Activated naive CD8-positive, alpha-beta T cell treated with anti-CD3 and anti-CD28 coated beads for 36 hours (primary cell): ENCODE measurements at places on chromosomes 6 and 20.

DNA sequence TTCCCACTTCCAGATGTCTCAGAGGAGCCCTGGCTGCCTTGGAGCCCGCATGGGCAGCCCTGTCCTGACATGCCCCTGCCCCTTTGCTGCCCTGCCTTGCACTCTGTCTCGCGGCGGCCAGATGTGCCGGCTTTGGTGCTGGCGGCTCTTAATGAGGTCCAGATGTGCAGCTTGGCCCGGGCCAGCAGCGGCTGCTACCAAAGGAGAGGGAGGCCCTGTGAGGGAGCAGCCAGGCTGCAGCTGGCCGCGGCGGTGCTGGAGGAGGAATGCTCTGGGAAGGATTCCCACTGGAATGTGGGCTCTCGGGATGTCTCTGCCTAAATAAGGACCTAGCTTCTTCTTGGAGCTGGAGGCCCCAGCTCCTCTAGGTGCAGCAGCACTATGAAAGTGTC lies 72.4 kb downstream of the FGD2 start:
- no peak for DNase-seq

- DNase-seq = no peak
Observed at GRCh38 chr20:48308882-48309281, 518.9 kb downstream of the PREX1 start.

DNA sequence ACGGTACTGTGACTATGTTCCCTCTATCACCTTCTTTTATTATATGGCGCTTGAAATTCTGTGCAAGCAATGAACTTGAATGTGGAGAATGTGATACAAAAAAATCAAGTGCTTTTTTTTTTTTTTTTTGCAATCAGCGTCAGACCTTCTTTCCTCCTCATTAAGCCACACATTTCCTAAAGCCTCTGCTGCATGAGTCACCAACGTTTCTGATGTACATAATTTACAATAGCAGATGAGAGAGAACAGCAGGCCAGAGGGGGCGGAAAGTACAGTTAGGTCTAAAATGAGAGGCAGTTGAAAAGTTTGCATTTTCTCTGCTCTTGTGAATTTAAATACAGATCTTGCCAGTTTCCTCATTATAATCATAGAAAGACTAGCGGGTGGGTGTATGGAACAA lies 114.6 kb upstream of the RIPOR2 start:
- peak; percentile 52 for DNase-seq

DNA sequence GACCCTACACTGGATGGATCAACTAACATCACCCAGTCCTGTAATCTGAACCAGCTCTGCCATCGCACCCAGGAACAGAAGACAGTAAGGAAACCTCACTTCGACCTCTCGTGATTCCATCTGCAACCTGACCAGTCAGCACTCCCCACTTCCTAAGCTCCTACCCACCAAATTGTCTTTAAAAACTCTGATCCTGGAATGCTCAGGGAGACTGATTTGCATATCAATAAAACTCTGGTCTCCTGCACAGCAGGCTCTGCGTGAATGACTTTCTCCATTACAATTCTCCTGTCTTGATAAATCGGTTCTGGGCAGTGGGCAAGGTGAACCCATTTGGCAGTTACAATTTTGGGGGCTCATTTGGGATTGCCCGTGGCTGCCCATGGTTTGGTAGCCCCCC lies 18.3 kb upstream of the AGPAT4 start:
- DNase-seq = no peak

DNA sequence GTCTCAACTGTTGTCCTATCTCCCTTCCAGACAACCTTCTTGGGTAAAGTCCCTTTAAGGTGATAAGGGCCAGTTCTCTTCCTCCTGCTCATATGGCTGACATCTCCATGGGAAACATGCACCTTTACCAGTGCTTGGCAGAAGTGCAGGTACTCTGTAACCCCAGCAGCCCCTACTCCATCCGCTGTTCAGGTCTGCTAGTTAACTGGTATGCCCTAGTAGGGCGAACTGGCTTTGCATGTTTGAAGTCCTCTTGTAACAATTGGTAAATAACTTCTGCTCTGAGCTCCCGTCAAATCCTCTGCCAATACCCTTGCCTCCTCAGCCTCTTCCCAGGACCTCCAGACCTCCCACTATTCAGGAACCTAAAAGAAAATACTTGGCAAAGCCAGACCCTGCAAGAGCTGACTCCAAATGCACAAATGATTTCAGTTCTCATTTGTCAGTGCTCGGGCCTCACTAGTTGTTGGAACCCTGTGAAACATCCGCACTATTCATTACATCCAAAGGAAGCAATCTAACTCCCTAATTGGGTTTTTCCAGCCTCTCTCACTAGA lies 703.7 kb downstream of the MAFB start:
- no peak for DNase-seq

DNA sequence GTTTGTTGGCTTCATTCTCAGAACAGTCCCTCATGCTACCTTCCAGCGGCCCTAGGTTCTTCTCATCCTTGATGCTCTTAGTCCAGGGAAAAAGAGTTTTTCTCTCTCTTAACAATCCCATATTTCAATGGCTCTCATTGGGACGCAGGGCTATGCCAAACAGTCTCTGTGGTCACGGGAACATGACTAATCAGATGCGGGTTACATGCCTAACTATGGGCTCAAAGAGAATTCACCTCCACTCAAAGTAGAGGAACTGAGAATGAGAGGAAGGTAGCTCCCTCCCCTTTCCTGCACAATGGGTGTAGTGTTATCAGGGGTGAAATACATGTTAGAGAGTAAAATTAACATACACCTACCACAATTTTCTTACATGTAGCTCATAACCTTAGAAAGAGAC lies 18.1 kb upstream of the ATRN start:
- DNase-seq = no peak

DNA sequence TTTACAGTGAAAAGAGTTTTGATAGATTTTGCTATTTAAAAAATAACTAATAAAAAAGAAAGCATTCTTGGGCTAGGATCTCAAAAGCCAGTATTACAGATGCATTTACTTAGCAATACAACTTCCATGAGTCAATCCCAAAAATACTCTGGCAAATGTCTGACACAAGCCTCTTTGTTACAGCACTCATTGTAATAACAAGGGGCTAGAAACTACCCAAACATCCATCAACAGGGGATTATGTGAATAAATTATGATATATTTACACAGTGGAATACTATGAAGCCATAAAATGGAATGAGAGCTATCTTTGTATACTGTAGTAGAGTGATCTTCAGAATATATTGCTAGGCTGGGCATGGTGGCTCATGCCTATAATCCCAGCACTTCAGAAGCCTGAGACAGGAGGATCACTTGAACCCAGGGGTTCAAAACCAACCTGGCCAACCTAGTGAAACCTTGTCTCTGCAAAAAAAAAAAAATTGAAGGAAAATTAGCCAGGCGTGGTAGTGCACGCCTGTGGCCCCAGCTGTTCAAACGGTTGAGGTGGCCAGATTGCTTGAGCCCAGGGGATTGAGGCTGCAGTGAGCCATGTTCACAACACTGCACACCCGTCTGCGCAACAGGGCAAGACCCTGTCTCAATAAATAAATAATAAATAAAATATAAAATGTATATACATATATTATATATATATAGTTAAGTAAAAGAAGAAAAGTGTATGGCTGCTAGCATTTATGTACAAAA lies 34.7 kb upstream of the TOP1 start:
- DNase-seq = no peak

DNA sequence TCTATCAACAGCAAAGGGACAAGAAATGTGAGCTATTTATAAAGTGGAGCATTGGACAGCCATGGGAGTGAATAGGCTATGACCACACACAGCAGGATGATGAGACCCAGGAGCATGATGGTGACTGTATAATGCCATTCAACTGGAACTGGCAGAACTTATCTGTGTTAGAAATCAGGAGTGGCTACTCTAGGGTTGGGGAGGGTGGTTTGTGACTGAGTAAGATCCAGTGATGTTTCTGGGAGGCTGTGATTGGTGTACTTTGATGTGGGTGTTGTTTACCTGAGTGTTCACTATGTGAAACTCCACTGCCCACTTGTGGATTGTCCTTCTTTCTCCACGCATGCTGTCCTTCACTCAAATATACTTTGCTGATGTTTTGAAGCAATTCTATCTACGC lies 11.5 kb upstream of the HLA-B start:
- DNase-seq = no peak

- no peak for DNase-seq
Observed at GRCh38 chr6:93317592-93317991, 101.8 kb downstream of the EPHA7 start.
